ENCODE measurements at places on chromosomes 3 and 15.

- DNase-seq = no peak
Measured at GRCh38 chr3:145727476-145727875, 433.5 kb downstream of the PLOD2 start.

- no peak for DNase-seq
Measured at GRCh38 chr3:139674571-139675260, 3.1 kb downstream of the NMNAT3 start.

GRCh38 chr3:171256445-171257250, 203.6 kb downstream of the TNIK start:
- no peak for DNase-seq

DNA sequence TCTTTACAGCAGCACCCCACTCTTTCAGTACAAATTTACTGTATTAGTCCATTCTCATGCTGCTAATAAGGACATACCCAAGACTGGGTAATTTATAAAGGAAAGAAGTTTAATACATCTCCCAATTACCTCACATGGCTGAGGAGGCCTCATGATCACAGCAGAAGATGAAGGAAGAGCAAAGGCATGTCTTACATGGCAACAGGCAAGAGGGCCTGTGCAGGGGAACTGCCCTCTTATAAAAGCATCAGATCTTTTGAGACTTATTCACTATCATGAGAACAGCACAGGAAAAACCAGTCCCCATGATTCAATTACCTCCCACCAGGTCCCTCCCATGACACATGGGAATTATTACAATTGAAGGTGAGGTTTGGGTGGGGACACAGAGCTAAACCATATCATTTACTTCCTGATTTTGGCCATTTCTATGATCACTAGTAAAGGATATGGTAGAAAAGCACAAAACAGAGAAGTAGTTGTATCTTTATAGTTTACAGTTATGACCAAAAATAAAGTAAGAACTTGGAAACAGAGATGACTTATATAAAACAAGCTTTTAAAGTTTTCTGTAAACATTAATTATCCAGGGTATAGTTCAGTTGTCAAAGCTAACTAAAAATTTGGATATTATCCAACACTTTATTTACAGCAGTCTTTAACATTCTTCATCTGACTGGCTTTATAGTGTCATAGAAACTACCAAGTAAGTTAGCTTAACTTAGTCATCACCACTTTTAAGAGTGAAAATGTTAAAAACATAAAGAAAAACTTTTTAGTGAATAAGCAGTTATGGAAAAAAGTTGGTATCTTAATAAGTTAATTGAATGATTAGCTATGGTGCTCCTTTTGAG, 40.2 kb downstream of the P2RY1 start:
- DNase-seq = no peak

DNA sequence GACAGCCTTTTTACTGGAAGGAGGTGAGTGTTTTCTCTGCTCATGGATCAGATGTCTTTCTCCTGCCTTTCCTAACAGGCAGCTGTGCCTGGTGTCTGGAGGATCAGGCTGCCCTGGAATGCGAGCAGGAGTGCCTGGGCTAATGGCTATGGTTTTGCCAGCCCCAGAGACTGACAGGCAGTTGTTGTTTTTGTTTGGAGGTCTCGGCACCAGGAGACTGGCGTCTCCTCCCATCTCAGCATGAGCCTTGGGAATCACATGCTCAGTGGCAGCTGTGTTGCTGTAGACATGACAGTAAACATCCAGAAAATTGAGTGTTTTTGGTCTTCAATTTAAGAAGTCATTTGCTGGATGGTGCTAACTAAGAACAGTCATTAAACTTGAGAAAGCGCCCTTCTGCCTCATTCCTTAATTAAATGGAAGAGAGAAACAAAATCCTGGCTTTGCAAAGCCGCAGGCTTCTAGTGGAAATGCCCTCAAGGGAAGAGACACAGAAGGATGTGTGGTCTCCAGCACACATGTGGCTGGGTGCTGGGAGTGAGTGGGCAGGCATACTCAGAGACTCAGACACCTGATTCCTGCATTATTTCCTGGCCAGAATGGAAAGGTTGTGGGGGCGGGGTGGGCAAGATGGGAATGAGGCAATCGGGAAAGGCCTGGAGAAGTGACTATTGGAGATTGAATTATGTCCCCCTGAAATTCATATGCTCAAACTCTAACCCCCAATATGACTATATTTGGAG, 97.0 kb upstream of the NMNAT3 start:
- DNase-seq = no peak

DNA sequence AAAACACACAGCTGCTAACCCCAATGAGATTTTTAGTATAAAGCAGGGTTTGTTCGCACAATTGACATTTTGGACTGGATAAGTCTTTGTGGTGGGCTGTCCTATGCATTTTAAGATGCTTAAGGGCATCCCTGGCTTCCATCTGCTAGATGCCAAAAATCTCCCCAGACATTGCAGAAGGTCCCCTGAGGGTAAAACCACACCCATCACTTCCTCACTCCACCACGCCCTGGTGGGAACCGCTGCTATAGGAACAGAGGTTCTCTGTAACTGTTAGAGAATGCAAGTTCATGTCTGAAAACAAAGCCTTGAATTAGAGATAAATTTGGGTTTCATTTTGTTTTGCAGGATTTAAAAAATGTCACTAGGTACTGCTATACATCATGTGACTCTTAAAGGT, 67.7 kb downstream of the ARHGEF26 start:
- no peak for DNase-seq

- no peak for DNase-seq
Measured at GRCh38 chr15:89125088-89125826, 37.0 kb downstream of the ABHD2 start.

GRCh38 chr3:77320514-77320913, 280.6 kb downstream of the ROBO2 start:
- DNase-seq = no peak

DNA sequence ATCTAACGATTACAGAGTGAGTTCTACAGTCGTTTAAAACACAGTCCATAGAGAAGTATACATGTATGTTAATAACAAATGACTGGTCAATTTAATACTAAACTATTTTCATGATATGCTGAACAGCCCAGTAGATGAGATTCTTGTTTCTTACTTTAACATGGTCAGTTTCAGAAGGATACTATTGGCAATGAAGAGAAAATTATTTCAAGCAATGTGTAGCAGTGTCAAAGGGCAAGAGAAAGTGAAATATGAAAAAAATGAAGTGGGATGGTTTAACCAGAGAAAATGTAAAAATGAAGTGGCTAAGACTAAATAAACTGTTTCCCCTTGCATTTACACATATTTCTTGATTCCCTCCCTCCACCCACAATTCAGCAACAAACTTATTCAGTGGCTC, 192.1 kb upstream of the TTC14 start:
- DNase-seq = no peak

- no peak for DNase-seq
Measured at GRCh38 chr3:62361261-62361660, 12.1 kb downstream of the FEZF2 start.

GRCh38 chr3:71651625-71652024, 68.1 kb upstream of the FOXP1 start:
- DNase-seq = no peak

DNA sequence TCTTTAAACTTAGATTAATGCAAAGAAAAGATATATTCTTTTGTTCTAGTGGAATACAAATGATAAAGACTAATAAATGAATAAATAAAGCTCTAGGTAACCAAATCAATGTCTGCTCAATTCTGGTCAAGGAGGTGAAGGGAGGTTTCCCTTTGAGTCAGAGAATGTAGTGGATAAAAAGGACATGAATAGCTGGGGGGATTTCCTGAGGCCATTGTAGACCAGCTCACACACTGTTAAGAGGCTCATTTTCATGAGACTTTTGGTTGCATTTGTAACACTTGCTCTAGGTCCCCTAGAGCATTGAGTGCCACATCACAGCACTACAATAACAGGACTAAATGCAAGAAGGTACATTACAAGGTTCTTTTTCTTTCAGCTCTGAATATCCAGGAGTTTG, 170.7 kb downstream of the TIGIT start:
- no peak for DNase-seq
